ENCODE measurements at places on chromosomes 16 and 17.

DNA sequence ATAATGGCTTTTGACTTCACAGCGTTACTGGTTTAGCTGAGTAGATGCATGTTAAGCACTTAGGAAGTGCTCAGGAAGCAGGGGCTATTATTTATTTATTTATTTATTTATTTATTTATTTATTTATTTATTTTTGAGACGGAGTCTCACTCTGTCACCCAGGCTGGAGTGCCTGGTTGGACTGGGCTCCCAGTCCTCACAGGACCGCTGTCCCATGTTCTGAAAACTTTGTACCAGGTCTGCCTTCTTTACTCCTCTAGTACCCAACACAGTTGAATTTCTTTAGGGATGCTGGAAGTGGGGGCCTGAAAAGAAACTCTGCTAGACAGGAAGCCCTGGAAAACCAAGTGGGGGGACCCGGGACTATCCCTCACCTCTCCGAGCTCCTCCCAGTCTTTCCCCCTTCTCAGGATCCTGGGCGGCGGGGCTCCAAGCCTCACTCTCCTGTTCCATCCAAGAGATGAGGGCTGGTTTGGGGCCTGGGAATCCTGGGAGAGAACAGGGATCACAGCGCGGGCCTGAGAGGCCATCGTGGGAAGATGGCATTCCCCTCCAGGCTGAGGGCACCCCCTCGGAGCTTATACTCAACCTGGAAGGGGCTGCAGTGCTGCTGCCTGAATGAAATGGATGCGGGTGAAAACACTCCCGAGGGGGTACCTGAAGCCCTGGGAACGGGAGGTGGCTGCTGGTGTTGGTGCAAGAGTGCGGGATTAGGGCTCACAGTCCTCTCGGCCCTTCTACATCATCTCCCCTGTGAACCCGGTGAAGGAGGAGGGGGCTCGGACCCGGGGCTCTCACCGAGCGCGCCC, 674 bp downstream of the ZNF688 start:
- no peaks in the 10 kb centered on the region for H3K27me3 ChIP-seq
- H3K36me3 ChIP-seq = no peaks in the 10 kb centered on the region
- H3K4me3 ChIP-seq = peak overlapping the region; percentile 87

DNA sequence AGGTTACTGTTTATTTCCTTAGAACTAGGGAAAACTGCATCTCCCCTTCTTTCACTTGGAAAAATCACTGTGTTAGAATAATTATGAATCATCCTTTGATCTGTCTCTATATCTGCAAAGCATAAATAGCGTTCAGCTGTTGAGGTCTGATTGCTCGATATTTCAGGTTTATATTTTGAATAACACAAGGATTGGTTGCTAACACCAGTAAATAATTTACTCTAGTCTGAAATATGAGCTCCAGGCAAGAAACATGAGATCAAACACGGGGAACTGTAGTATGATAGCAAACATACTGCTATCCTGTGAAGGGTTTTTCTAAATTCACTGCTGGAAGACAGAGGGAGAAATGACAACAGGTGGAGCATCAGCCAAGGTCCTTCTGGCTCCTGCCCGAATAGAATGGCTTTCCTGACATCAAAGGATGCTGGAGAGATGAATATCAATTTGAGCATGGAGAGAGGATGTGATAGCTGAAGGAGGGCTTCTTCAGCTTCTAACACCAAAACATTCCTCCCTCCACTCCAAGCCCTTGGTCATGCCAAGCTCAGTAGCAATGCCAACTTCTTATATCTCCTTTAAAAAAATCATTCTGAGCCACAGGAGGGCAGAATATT, 450.3 kb downstream of the SHISA9 start:
- no peak for DNase-seq
- no peaks in the 10 kb centered on the region for H3K27me3 ChIP-seq
- H3K4me3 ChIP-seq = no peak overlapping the region
- no peaks in the 10 kb centered on the region for H3K4me1 ChIP-seq
- no peak overlapping the region for H3K27ac ChIP-seq

- no peak for DNase-seq
- H3K4me1 ChIP-seq = peaks cover 37% of the 10 kb centered on the region
- no peaks in the 10 kb centered on the region for H3K27me3 ChIP-seq
- no peak overlapping the region for H3K27ac ChIP-seq
- no peaks in the 10 kb centered on the region for H3K36me3 ChIP-seq
- H3K4me3 ChIP-seq = no peak overlapping the region
Observed at GRCh38 chr17:65362826-65363225, 198.6 kb downstream of the AXIN2 start.

GRCh38 chr16:89383095-89384003, 107.0 kb downstream of the ANKRD11 start:
- H3K4me1 ChIP-seq = peaks cover 94% of the 10 kb centered on the region
- H3K4me3 ChIP-seq = peak overlapping the region; percentile 73
- H3K27ac ChIP-seq = peak overlapping the region; percentile 81

- H3K4me1 ChIP-seq = no peaks in the 10 kb centered on the region
- H3K36me3 ChIP-seq = peaks cover 1% of the 10 kb centered on the region
- DNase-seq = no peak
Observed at GRCh38 chr16:59737274-59737673, 1003.2 kb upstream of the GOT2 start.

DNA sequence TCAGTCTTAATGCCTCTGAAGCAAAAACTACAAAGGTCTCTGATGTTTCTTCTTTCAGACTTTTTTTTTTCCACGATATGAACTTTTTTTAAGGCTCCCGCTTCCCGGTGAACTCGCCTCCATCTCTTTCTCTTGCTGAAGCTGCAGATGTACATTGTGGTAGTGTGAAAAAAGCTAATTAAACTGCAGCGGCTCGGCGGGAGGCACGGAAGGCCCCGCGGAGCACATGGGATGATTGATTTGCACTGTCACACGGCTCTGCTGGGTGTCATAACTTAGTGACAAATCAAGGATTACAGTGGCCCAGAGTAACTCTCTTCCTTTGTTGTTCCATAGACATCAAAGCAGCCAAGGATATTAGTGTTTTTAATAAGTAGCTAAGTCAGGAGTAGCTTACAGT, 196.3 kb downstream of the AXIN2 start:
- H3K27ac ChIP-seq = no peak overlapping the region
- peak overlapping the region; percentile 13 for H3K4me3 ChIP-seq
- DNase-seq = no peak
- H3K36me3 ChIP-seq = peaks cover 3% of the 10 kb centered on the region

- H3K4me1 ChIP-seq = peaks cover 7% of the 10 kb centered on the region
- no peak overlapping the region for H3K27ac ChIP-seq
- no peak overlapping the region for H3K4me3 ChIP-seq
Observed at GRCh38 chr17:43552229-43552837, 6.2 kb upstream of the ETV4 start.

DNA sequence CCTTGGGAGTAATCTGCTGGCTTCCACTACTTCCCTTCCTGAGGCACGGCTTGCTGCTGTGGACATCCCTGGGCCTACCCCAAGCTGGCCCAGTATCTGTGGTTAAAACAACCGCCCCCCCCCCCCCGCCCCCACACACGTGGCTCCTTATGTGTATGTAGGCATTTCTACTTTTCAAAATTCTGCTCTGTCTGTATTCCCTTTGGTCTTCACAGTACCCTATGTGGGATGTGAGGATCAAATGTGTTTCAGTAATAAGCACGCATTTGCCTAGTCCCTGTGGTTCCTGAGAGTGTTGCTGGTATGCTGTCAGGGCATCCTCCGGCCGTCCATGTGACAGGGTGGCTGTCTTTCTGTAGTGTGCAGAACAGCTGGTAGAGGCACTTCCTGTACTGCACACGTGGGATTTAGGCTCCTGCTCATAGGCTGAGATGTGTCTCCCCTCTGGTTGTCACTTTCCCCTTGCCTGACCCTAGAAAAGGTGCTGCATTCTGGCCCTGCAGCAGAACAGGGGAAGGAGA, 2.2 kb downstream of the NT5M start:
- DNase-seq = peak; percentile 54
- no peaks in the 10 kb centered on the region for H3K27me3 ChIP-seq
- peaks cover 28% of the 10 kb centered on the region for H3K4me1 ChIP-seq
- peak overlapping the region; percentile 83 for H3K4me3 ChIP-seq

DNA sequence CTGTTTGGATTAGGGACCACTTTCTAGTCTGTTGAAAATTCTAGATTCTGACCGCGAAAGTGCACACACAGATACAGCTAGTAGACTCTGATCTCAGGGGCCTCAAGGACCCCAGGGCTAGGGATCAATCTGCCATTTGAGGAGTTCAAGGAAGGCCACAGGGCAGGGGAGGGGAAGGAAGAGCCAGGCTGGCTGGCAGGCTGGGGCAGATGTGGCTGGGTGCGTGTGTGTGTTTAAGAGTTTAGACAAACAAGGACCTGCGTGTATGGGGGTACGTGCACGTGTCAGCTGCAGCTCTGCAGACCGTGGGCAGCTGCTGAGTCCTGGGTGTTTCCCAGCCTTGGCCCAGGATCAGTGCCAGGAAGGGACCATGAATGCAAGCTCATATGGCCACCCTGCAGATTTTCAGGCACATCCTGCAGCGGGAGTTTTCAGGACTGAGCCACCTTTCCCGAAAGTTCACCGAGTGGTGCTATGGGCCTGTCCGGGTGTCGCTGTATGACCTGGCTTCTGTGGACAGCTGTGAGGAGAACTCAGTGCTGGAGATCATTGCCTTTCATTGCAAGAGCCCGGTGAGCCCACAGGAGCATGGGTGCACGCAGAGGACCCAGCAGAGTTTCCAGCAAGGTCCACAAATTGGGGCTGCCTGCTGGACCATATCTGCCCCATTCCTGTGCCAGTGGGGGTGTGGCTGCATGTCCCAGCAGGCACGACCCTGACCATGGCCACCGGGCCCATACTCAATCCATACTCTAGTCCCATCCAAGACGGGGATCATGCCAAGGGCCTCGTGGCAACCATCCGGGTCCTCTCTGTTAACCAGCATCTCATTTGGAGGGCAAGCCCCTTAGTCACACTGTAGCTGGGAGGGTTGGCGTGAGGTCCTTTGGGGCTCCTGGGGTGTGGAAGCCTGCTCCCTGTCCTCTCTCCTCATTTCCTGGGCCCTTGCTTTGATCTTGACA, 10.6 kb downstream of the TRPV2 start:
- DNase-seq = no peak
- H3K4me1 ChIP-seq = peaks cover 10% of the 10 kb centered on the region
- no peaks in the 10 kb centered on the region for H3K27me3 ChIP-seq

- no peaks in the 10 kb centered on the region for H3K27me3 ChIP-seq
- peak overlapping the region; percentile 2 for H3K4me3 ChIP-seq
- peaks cover 16% of the 10 kb centered on the region for H3K36me3 ChIP-seq
- peak; percentile 28 for DNase-seq
- peaks cover 21% of the 10 kb centered on the region for H3K4me1 ChIP-seq
Observed at GRCh38 chr17:4934173-4934979, 2.3 kb downstream of the GP1BA start.

DNA sequence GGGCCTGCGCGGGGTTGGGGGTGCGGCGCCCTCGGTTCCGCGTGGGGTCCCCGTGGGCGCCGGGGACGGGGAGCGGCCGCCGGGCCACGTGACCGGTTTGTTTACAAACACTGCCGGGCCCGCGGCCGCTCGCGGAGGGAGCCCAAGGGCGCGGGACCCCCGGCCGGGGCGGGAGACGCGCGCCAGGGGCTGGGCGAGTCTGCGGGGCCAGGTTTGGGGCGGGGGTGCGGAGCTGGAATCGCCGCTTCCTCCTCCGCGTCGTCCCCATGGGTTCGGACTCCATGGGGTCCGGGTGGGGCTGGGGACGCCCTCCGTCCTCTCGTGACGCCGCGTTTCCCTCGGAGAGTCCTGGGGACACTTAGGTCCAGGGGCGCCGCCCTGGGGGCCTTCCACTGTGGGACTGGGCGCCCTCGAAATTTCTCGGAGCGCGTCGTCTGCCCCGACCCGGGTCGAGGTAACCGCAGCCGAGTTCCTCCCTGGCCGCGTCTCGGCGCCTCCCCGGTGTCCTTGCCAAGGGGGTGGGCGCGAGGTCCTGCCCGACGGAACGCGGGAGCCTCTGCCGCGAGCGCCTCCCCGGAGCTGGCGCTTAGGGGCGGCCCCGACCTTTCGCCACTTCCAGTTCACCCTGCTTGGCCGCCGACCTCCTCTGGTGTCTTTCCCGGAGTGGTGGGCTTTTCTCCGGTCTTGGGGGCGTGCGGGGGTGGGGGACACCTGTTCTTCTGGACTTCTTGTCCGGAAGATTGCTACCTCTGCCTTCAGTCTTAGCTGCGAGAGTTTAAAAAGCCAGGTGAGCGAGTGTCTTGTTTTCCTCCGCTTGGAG, 684 bp downstream of the YPEL2 start:
- no peak overlapping the region for H3K27ac ChIP-seq
- H3K4me3 ChIP-seq = peak overlapping the region; percentile 92
- DNase-seq = peak; percentile 59
- H3K36me3 ChIP-seq = peaks cover 2% of the 10 kb centered on the region
- H3K27me3 ChIP-seq = no peaks in the 10 kb centered on the region

DNA sequence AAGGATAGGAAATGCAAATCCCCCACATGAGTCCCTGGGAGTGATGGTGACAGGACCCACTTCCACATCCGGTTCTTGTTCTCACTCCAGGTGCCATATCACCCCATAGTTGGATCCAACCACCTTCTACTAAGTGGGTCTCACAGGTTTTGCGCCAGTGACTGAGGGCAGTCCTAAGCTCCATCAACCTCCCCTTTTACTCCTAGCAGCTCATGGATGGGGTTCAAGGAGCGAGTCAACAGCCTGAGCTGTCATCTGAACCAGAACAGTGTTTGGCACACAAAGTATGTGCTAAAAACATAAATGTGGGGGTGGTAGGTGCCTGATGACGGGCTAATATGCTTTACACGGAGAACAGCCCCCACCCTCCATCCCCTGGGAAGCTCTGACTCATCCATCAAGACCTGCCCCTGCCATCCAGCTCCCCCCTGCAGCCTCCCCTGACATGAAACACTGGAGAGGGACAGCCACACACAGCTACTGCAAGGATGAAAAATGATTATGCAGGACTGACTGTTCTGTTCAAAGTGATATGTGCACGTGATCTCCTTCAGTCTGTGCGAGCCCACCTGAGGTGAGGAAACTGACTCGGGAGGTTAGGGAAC, 143.2 kb upstream of the CDH5 start:
- no peak for DNase-seq
- H3K4me3 ChIP-seq = no peak overlapping the region
- H3K4me1 ChIP-seq = no peaks in the 10 kb centered on the region
- no peaks in the 10 kb centered on the region for H3K36me3 ChIP-seq

DNA sequence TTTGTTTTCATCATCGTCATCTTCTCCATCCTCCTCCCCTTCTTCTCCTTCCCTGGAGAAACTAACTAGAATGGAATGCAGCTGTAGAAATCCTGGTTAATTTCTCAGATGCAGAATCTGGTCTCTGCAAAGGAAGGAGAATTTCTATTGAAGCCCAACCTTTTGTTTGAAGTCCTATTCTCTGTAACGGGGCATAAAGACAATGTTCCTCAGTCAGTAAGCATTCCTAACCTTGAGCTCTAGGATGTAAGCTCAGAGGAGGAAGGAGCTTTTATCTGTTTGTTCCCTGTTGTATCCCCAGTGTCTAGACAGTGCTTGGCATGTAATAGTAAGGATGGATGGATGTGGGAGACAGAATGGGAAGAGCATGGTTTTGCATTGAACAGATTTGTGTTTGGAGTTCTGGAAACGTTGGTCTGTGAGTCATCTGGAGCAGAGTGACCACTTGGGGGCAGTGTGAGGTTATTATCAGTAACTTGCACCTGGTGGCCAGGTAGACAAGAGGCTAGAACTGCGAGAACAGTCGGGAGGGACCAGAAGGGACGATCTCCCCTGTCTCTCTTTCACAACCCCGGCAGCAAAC, 363.7 kb downstream of the SNX29 start:
- no peaks in the 10 kb centered on the region for H3K27me3 ChIP-seq
- no peaks in the 10 kb centered on the region for H3K36me3 ChIP-seq
- no peak overlapping the region for H3K4me3 ChIP-seq
- H3K27ac ChIP-seq = no peak overlapping the region
- DNase-seq = peak; percentile 28
- no peaks in the 10 kb centered on the region for H3K4me1 ChIP-seq
